ENCODE measurements at places on chromosomes 11 and 22.

GRCh38 chr11:116596346-116597260 is 176.2 kb downstream of the BUD13 start:
- DNase-seq = no peak

DNA sequence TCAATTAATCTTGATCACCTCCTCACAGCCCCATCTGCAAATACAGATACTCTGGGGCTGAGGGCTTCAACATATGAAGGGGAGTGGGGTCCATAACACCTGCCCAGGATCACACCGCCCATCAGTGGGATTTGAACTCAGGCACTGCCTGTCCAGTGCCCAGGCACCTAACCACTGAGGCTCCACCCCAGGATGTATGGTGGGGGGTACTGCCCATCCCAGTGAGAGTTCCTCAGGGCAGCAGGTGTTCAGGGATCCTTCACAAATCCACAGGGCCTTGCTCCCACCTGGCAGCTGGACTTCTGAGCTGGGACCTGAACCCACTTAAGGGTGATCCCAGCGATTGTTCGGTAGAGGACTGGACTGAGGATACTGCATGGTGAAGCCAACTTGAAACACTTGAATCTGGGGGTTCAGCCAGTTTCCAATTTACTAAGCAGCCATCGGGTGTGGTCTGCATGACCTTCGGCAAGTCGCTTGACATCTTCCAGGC is 33.3 kb downstream of the PRDM11 start:
- DNase-seq = no peak

- DNase-seq = no peak
These were observed 10.1 kb upstream of the VSIG10L2 start for GRCh38 chr11:125935618-125936199.

DNA sequence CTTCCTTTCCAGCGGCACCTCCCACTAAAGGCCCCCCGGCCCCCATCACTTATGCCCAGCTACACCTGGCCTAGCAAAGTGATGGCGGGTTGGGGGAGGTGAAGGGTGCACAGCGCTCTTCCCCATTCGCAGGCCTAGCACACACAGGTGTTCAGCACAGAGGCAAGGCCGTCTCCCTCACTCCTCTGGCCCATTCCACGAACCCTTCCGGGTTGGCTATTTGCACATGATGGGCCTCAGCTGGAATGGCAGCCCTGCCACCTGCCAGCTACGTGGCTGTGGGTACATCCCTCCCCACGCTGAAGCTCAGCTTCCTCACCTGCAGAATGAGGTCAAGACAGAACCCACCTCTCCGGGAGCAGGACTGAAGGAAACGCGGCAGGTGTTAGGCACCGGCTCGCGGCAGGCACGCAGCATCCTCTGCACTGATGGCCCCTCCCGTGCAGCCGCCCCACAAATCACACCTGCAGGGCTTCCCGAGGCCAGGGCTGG is 4.8 kb downstream of the KIAA0930 start:
- no peak for DNase-seq

DNA sequence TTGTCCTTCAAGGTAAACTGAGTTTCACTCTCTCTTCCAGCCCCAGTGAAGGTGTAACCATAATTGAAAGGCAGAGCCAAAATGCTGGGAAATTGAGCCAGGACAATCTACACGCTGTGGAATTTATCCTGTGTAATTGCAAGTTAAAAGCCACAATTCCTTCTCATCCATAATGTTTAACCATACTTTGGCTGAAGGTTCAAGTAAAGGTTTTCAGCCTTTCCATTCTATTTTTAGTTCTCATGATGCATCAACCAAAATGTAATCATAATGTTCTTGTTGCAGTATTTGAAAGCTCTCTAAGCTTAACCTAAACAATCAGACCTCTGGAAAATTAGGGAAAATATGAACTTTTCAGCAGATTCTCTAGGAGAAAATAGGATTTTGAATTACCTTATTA is 14.0 kb upstream of the ARHGAP42 start:
- no peak for DNase-seq

DNA sequence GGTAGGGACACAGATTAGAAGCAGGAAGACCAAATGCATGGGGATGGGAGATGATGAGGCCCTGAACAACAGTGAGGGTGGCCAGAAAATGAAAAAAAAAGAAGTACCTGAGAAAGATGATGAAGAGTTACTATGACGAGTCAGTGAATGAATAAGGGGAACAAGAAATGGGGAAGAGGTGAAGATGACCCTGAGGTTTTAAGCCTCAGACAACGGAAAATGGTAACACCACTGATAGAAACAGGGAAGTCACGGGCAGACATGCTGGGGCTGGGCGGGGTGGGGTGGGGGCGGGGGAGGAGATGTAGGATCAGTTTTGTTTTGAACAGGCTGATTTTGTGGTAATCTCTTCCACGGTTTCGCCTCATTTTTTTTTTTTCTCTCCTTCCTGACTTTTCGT is 205.1 kb upstream of the CADM1 start:
- no peak for DNase-seq

DNA sequence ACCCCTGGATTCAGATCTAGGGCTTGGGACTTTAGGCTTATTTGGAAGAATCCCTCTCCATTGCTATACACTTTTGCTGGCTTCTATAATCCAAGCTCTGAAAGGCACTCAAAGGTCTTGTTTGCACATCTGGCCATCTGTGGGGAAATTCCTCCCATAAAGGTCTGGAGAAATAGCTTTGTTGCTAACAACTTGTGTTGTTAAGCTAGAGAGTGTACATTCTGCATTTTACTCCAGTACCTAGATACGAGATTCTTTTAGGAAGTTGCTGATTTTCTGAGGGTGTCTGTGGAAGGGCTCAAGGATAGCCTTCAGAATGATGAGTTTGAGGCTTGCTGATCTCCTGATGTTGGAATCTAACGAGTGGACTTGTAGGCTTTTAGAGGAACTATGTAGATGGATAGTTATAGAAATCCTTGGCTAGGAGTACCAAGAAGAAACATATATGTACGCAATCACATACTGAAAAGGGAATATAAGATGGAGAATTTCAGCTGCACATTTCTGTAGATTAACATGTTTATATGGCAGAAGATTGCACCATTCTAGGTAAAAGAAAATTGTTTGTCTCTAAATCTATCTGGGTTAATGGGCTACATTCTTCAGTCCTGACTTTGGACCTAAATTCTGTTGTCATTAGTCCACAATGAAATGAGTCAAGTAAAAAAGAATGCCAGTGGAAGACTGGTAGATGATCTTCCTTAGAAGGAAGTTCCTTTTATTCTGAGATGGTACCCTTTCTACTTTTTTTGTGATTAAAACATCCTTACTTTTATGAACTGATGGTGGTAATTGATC is 51.0 kb downstream of the UBASH3B start:
- DNase-seq = peak; percentile 74

GRCh38 chr11:120568572-120569307 is 57.2 kb downstream of the GRIK4 start:
- no peak for DNase-seq

DNA sequence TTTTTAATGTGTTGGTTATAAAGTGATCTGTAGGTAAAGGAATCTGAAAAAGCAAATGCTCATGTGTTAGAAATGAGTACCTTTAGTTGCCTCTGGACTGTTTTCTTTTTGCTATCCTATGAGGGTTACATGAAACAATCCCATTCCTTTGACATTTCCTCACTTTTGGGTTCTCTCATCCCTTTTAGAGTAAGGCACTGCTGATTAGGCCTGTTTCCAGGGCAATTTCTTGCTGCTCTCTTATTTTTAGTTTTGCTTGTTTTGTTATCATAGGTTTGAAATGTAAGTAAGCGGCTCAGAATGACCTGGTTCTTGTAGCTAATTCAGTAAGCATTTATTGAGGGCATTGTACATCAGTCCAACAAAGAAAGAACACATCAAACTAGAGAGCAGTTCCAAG is 138.9 kb downstream of the DDX10 start:
- DNase-seq = peak; percentile 1

DNA sequence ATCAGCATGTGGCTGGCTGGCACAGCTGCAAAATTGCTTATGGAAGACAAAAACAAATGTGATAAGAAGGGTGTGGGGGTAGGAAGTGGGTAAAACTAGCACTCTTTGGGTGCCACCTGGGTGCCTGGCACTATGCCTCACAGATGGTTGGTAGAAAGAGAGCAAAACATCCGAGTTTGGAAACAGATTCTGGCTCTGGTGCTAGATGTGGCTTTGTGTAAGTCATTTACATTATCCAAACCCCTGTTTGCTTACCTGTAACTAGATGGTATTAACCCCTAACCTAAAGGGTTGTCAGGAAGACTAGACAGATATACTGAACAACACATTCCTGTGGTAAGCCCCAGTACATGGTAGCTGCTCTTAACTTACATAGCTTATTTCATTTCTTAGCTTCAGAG is 905.6 kb downstream of the DLG2 start:
- no peak for DNase-seq

DNA sequence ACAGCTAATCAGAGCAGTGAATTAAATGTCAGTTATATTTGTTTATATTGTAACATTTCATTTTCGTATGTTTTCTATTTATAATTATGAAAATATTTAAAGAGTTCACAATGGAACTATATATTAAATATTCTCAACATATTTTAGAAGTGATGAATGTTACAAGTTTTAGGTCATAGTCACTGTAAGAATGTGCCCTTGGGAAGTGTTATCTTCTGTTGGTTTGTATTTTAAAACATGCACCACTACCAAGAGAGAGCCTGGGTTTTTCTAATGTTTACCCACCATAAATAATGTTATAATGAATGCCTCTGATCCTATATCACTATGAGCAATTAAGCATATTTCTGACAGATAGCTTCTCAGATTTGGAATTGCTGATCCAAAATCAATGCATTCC is 171.0 kb downstream of the BCR start:
- no peak for DNase-seq

GRCh38 chr11:84097186-84097585 is 811.0 kb upstream of the CCDC90B start:
- no peak for DNase-seq

DNA sequence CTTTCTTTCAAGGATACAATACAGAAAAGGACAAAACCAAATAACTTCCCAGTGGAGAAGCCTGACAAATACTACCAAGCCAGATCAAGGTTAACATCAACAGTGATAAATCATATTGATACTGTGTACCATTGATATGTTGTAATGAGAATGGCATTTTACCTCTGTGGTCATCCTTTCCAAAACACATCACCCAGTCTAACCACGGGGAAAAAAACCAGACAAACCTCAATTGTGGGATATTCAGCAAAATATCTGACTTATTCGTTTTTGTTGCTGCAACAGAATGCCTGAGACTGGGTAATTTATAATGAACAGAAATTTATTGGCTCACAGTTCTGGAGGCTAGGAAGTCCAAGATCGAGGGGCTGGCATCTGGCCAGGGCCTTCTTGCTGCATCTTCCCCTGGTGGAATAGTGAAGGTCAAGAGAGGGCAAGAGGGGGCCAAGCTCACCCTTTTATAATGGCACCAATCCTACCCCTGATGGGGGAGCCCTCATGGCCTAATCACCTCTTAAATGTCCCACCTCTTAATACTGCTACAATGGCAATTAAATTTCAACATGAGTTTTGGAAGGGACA is 66.1 kb downstream of the FAM76B start:
- DNase-seq = no peak

DNA sequence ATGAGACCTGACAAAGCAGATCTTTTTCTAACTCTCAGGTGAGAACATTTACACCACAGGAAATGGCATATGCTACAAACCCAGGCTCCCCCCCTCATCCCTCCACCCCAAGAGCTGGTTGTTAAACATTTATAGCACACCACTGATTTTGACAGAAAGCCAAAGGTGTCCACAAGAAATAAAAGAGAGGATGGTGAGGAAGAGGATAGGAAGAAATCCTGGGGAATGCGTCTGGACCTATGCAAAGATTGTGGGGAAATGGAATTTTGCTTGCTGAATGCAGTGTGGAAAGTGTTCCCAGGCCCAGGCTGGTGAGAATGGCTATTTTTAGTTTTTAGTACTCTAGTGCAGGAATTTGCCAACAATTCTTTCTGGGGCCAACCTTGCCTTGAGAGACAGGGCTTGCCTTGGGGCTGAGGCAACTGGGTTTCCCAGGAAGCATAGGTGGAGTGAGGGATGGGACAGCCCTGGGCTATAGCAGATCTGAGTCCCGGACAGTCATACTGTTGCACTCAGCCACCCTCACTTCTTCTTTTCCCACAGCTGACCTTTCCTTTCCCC is 163.9 kb downstream of the ADAMTS15 start:
- DNase-seq = peak; percentile 63

DNA sequence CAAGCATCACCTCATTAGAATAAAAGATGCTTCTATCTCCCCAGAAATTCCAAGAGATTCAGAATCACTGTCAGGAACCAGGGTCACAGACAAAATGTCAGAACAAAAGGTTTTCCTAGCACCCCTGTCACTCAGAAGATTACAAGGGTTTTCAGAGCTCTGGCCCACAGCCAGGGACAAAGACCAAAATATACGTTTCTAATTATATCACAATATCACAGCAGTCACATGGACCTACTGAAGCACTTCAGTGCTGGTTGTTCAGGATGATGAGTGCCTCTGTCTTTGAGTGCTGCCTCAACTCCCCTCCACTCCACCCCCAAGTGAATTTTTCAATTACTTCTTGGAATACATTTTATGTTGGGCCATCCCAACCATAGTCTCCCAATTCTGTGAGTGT is 21.9 kb upstream of the RTL6 start:
- DNase-seq = no peak

DNA sequence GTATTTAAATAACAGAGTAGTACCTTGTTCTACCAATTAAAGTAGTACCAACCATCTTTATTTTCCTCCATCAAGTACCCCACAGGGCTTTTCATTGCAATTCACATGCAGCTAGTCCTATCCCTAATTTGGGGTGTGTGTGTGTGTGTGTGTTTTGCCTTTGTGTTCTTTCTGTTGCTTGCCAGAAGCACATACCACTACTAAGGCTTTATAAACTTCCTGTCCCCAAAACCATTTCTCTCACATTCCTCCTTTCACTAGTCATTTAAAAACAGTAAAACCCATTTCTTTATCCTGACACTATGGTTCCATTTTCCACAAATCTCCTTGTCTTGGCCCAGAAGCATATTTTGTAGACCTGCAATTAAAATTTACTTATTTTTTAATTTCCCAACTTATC is 54.6 kb downstream of the SLC36A4 start:
- DNase-seq = no peak

GRCh38 chr22:36227396-36227795 is 11.9 kb downstream of the APOL2 start:
- DNase-seq = no peak

DNA sequence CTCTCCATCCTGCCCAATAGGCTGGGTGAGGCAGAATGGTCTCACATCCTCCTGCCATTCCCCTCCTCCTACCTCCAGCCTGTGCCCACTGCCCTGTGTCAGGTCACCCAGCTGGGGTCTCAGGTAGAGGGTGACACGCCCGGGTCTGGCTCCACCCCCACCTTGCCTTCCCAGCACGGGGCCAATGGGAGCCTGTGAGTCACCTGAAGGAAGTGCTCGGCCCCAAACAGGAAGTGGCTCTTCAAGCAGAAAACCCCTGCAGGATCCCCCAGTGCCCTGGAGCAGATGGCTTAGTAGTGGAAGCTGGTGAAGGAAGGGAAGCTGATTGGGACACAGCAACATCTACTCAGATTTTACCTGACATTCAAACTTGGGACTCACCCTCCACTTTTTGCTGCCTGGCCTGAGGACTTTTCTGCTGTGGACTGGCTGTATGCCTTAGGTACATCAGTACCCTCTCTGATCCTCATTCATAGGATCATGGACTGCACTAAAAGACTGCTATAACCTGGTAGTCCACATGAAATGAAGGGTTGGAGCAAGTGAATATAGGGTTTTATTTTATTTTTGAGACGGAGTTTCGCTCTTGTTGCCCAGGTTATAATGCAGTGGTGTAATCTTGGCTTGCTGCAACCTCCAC is 33.4 kb downstream of the GDPD5 start:
- DNase-seq = no peak
